ENCODE measurements at places on chromosomes 12 and 14.

GRCh38 chr12:124293286-124294003 lies 1.4 kb upstream of the RFLNA start:
- no peak for DNase-seq

DNA sequence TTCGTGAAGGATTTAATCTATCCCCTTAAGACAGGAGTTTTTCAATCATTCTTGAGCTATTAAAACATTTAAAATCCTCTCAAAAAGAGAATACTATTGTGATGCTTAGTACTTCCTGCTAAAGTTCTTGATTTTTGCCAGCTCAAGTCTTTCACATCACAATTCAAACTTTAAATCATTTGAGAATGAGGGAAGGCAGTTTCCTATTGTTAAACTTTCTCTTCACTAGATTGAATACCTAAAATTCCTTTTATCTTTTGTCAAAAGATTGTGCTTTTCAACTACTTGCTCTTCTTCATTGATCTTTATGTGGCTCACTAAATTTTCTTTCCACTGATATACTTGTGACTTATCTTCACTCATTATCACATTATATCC lies 44.1 kb downstream of the ABCD2 start:
- no peak for DNase-seq

DNA sequence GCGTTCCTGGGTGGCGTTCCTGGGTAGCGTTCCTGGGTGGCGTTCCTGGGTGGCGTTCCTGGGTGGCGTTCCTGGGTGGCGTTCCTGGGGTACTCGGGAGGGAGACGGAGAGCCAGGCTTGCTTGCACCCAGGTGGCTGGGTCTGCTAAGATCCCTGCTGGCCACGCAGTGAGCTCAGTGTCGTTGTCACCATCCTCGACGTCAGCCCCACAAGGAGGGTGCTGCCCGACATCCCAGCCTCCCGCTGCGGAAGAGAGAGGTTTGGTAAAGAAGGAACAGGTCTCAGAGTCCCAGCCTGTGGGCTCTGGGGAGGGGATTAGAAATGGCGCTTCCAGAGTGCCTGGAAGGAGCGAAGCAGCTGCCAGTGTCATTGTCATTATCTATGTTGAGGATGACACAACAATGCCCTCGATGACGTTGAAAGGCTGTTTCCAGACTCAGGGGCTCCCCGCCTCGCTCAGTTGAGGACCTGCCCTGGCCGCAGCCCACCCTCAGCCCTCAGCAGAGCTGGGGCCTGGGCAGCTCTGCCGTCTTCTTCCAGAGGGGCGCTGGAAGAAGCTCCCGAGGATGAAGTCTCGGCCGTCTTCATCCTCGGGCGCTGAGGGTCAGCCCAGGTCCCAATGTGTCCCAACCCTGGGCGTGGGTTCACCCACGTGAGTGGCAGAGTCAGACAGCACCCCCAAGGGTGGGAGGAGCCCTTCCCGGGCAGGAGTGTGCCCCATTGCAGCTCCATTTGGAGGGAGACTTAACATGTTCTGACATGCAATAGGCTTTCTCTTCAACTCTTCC lies 328.8 kb downstream of the ADGRD1 start:
- DNase-seq: no peak

- no peak for DNase-seq
Observed at GRCh38 chr12:111352296-111352993, 16.4 kb downstream of the PHETA1 start.

GRCh38 chr12:92425165-92425564 lies 277.6 kb upstream of the PLEKHG7 start:
- DNase-seq: no peak

GRCh38 chr14:105847400-105847799 lies 321.0 kb downstream of the TMEM121 start:
- DNase-seq: no peak

DNA sequence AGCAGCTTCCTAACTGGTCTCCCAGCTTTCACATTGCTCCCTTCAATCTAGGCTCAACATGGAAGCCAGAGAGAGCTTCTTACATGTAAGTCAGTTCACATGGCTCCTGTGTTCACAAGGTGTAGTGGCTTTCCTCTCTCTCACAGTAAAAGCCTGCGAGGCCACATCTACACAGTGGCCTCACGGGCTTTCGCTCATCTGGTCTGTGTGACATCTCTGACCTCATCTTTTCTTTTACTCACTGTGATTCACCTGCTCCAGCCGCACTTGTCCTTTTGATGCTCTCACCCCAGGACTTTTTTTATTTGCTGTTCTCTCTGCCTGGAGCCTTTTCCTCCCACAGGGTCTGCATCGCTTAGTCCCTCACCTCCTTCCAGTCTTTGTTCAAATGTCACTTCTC lies 122.1 kb downstream of the SLC5A8 start:
- DNase-seq: no peak

DNA sequence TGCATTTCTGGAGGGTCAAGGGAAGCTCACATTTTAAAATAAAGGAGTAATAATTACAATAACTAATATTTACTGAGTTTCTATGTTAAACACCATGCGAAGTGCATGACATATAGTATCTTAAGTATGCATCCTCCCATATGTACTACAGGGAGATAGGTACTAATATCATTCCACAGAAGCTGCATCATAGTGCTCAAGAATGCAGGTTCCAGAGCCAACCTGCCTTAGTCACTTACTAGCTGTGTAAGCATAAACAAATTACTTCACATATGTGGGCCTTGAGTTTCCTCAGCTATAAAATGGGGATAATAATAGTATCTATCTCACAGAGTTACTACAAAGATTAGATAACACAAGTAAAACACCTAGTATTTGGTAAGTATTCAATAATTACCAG lies 18.3 kb downstream of the ARMH4 start:
- DNase-seq: no peak

- no peak for DNase-seq
Observed at GRCh38 chr12:47824635-47825034, 4.9 kb upstream of the HDAC7 start.

- no peak for DNase-seq
Observed at GRCh38 chr12:20473133-20473532, 104.8 kb downstream of the PDE3A start.

DNA sequence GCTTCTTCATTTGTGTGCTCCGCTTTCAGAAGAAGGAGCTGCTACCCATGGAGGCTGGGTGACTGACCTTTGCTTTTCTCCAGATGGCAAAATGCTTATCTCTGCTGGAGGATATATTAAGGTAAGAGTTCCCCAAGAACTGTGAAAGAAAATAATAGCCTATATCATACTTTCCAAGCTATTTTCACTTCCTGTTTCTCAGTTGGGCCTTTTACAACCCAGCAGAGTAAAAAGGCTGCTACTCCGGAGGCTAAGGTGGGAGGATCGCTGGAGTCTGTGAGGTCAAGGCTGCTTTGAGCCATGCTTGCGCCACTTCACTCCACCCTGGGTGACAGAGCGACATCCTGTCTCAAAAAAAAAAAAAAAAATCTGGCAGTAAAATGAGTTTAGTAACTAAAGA lies 82.1 kb downstream of the APAF1 start:
- DNase-seq: no peak

Data from bone marrow (tissue), 2 donors.